ENCODE measurements at places on chromosomes 2 and 18.

DNA sequence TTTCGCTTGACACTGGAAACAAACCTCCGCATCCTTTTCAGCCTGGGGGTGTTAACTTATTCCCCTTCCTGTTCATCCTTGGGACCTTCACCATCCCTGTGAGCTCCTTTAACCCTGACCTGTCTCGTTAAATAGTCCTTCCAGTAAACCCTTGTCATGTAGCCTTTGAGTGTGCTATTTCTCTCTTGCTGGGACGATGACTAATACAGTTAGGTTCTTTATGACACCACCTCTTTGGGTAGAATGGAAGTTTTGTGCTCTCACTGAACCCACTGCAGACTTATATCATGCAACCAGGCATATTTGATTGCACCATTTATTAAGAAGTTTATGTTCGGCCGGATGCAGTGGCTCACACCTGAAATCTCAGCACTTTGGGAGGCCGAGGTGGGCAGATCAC, 40.5 kb upstream of the GAREM1 start:
- DNase-seq = no peak

GRCh38 chr2:43033466-43034241, 192.8 kb downstream of the ZFP36L2 start:
- DNase-seq = no peak

- DNase-seq = no peak
Measured at GRCh38 chr2:239870276-239870675, 154.9 kb downstream of the NDUFA10 start.

DNA sequence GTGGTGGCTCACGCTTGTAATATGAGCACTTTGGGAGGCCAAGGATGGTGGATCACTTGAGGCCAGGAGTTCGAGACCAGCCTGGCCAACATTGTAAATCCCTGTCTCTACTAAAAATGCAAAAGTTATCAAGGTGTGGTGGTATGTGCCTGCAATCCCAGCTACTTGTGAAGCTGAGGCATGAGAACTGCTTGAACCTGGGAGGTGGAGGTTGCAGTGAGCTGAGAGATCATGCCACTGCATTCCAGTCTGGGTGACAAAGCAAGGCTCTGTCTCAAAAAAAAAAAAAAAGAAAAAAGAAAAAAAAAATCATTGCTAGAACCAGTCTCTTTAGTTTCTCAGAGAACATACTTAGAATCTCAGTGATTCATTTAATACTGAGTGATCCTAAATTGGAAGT, 217.1 kb downstream of the DYM start:
- DNase-seq = no peak

DNA sequence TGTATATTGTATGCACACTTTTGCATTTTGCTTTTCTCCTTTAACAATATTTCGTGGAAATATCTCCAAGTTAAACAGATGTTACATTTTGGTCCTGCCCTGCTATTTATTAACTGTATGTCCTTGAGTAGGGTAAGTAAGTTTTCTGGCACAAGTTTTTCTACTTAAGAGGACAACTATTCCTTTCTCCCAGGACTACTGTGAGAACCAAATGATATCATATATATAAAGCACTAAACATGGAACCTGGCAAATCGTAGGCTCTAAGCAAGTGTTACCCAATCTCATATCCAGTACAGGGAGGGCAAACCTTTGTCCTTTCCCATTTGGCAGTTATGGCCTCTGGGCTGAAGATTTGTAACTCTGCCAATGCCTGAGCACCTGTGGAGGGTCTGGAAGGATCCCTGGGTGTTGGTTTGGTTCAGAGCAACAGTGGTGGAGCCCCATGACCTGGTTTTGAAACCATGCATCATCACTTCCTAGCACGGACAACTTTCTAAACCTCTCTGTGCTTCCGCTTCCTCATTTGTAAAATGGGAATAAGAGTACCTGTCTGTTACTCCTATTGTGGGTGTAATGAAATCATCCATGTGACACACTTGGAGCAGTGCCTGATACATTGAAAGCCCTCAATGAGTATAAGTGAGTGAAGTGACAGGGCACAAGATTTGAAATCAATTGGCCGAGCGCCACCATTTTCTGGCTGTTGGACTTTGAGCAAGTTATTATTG, 28.3 kb upstream of the ICOS start:
- no peak for DNase-seq

- no peak for DNase-seq
Measured at GRCh38 chr2:44335806-44336538, 25.3 kb downstream of the PREPL start.

- no peak for DNase-seq
Measured at GRCh38 chr2:168136392-168136977, 110.9 kb downstream of the STK39 start.

GRCh38 chr2:152602750-152603149, 114.5 kb downstream of the PRPF40A start:
- DNase-seq = no peak

- no peak for DNase-seq
Measured at GRCh38 chr2:172430027-172430426, 2.6 kb downstream of the ITGA6 start.

- DNase-seq = no peak
Measured at GRCh38 chr2:216399621-216400020, 12.7 kb upstream of the SMARCAL1 start.

DNA sequence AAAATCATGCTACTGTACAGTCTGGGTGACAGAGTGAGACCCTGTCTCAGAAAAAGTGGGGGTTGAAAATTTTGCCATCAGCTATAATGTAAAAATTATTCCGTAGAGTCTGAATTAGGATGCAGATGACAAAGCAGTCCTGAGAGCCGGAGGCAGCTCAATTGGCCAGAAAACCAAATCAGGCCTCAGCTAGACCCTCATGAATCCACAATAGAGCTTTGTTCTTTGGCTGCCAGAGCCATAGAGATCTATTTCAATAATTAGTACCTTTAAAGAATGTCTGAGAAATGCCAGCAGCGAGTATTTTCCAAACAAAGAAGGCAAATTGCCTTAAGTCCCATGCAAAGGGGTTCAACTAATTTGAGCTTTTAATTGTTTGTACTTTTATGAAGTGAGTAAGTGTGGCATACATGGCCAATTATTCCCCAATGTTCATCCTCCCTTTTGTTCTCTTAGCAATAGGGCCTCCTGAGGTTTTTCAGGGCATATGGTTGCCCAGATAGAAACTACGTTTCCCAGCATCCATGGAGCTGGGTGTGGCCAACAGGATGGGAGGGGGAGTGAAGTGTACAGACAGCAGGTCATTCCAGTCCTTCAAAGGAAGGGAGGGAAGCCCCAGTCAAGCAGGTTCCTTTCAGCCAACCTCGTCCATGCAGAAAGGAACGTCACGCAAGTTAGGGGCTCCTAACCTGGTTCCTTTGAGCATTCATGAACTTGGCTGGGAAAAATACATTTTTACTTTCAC, 211.3 kb upstream of the APCDD1 start:
- no peak for DNase-seq

DNA sequence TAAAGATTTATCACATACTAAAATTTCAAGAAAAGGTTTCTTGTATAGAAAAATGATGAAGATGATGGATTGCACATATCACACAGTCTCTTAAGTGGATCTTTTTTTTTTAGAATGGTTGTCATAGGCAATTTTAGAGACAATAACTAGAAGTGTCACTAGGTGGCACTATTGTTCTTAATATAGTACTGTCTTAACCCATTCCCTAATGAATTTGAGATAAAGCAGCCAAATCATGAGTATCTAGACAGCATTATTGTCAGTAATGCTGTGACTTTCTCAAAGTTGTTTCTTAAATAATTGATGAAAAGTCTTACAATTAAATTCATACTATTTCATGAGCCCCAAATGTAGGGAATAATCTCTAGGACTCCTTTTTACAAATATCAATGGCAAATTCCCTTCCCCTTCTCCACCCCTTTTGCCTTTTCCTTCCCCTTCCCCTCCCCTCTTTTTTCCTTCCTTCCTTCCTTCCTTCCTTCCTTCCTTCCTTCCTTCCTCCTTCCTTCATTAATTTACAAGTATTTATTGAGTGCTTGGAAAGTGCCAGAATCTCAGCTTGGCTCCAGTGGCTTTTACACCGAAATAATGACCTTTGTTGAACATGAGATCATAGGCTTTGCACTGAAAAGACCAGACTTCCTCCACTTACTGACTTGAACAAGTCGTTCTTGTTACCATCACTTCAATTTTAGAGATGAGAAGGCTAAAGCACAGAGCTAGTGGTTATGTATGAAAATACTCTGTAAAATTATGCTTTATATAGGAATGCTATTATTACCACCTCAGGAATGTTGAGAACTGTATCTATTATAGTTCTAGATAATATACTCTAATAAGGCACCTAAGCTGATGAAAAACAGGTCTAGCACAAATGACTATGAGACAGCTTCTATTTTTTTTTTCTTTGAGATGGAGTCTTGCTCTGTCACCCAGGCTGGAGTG, 19.8 kb downstream of the MYL12B start:
- no peak for DNase-seq

DNA sequence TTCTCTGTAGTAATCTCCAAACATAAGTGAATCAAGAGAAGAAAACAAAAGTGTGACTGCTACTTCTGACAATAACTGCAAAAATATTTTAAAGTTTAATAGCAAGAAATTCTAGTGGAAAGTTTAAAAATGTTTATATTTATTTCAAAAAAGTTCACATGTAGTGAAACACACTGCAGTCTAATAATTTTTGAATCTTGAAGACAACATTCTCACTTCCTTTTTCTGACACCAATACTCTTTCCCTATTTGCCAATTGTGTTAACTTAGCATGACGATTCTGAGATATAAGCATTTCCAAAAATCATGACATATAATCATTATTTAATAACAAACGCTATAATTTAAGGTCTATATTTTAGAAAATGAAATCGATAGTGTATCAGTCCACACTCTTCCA, 429.1 kb upstream of the PKDCC start:
- no peak for DNase-seq

DNA sequence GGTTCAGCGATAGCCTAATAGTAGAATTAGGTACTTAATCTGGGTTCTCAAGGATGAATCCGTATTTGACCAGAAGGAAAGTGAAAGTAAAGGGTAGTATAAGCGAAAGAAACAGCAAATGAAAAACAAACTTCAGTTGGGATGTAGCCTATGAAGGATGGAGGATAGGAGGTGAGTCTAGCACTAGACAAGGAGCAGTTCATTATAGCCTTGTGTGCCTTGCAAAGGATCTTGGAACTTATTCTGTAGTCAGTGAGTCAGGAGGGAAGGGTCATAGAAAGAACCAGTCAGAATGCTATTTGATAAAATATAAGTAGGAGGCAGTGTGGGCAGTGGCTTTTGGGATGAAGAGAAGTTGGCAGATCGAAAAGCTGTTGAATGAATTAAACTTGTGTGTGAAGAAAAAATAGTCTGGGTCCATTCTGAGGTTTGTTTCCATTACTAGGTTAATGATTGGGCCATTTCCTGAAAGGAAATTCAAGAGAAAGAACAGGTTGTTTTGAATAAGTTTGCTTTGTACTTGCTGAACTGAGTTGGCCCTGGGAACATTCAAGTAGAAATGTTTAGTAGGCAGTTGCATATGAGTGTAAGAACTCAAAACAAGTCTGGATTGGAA, 48.5 kb downstream of the ANKRD12 start:
- no peak for DNase-seq

GRCh38 chr2:84217456-84217855, 241.6 kb downstream of the SUCLG1 start:
- no peak for DNase-seq

GRCh38 chr2:25537526-25537925, 135.9 kb downstream of the DTNB start:
- no peak for DNase-seq

GRCh38 chr18:9068346-9068745, 34.2 kb upstream of the NDUFV2 start:
- DNase-seq = no peak

GRCh38 chr2:16318474-16319195, 347.0 kb downstream of the CYRIA start:
- no peak for DNase-seq

GRCh38 chr18:36745219-36745975, 83.4 kb downstream of the TPGS2 start:
- no peak for DNase-seq

- no peak for DNase-seq
Measured at GRCh38 chr2:161415987-161416707, at the start of gene TBR1. Gene TBR1, plus strand, starts transcription at chr2:161416297. Its CDS starts 114 bp downstream, at chr2:161416411.

DNA sequence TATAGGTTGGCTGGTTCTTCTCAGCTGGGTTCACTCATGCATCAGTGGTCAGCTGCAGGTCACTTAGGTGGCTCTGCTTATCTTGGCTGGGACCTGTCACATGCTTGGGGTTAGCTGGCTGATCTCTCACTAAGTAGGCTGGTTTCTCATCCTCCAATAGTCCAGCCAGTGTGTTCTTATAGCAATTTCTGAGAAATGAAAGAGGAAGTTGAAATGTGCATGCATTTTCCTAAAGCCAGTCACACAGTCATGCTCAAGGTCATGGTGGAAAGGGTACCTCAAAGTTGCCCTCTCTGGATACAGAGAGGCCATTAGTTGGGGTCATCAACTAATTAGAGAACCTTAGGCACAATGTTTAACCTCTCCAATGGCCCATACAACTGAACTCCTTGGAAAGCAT, 64.4 kb downstream of the KLHL29 start:
- no peak for DNase-seq

- no peak for DNase-seq
Measured at GRCh38 chr18:24627644-24628315, 167.3 kb downstream of the HRH4 start.

DNA sequence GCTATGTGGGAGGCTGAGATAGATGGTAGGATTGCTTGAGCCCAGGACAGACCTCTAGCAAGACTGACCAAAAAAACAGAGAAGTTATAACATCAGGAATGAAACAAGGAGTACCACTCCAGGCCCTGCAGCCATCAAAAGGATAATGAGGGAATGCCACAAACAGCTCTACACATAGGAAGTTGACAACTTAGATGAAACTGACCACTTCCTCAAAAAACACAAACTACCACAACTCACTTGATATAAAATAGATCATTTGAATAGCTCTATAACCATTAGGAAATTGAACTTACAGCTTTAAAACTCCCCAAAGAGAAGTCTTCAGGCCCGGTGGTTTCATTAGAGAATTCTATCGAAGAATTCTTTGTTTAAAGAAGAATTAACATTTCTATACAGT, 12.9 kb upstream of the ESPNL start:
- DNase-seq = no peak

- DNase-seq = no peak
Measured at GRCh38 chr2:177211169-177211568, 1.4 kb upstream of the HNRNPA3 start.

DNA sequence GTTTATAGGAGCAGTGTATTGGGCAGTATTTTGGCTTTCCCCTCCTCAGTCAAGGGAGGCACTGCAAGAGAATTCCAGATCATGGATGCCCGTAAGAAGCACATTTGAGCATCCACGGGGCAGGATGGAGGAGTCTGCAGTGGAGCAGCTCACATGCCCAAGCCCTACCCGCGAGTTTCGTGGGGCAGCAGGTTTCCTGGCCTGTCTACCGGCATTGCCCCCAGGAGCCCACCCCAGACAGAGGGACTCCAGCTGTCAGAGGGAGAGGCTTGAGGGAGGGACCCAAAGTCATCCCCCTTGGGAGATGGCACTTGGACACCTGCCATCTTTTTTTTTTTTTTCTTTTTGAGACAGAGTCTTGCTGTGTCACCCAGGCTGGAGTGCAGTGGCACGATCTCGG, 31.3 kb downstream of the TMEM177 start:
- no peak for DNase-seq

- no peak for DNase-seq
Measured at GRCh38 chr2:148534416-148535204, 109.9 kb upstream of the EPC2 start.
